Right renal cortex interstitium (tissue), 3 donors: ENCODE measurements at places on chromosomes 2 and 18.

DNA sequence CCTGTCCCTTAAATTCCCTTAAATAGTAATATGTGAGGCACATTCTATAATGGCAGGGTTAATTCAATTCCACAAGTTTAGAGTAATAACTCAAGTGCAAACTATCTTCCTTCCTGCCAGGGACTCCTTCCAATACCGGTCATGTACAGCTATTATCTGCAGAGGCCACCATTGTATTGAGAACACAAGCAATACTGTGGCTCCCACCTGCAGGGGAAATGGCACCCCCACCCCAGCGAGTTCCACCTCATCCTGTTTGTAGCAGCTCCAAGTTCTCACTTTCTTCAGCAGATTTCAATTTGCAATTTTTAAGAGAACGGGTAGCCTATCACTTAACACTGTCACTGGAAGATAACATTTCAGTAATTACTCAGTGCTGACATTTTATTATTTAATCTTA, 172.1 kb upstream of the PID1 start:
- no peak for DNase-seq

DNA sequence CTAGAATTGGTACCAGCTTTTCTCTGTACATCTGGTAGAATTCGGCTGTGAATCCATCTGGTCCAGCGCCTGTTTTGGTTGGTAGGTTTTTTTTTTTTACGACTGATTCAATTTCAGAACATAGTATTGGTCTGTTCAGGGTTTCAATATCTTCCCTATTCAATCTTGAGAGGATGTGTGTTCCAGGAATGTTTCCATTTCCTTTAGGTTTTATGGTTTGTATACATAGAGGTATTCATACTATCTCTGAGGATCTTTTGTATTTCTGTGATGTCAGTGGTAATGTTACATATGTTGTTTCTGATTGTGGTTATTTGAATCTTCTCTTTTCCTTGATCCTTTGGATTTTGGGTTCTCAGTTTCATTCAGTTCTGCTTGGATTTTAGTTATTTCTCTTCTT, 172.1 kb upstream of the ITGA4 start:
- no peak for DNase-seq

DNA sequence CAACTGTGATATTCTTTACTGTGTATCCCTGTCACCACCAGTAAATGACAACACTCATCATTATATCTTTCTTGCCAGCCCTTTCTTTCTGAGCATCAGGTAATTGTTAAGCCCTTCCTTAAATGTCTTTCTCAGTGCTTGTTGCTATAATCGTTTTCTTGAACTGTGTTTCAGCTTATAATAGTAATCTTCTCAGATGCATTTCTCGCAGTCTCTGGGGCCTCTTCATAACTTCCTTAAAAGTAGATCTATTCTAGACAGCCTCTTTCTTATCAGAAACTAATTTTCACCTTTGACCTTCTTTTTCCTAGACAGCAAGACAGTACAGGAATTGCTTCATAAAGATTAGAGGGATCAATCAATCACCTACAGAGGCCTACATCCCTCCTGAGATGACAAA, 648.1 kb downstream of the CPS1 start:
- no peak for DNase-seq

- no peak for DNase-seq
Measured at GRCh38 chr2:241603686-241604085, 33.3 kb downstream of the THAP4 start.

- no peak for DNase-seq
Measured at GRCh38 chr2:159795841-159796690, 1.9 kb downstream of the CD302 start.

DNA sequence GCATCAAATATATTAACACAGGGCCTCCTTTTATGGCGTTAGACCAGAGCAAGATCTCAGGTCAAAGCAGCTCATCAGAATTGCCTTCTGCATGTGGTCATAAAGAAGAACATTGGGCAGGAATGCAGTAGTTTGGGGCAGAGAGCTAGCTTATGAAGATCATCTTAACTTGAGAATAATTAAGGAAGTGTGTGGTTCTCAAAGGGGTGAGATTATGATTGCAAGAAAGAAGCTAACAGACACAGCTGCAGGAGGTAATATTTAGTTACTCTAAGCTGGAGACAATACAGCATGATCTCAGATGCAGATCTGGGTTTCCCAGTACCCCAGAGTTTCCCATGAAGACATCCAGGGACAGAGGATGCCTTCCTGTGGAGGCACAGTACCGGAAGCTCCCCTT, 91.6 kb downstream of the TTC27 start:
- DNase-seq = no peak
